ENCODE measurements at places on chromosomes 6 and 20.

DNA sequence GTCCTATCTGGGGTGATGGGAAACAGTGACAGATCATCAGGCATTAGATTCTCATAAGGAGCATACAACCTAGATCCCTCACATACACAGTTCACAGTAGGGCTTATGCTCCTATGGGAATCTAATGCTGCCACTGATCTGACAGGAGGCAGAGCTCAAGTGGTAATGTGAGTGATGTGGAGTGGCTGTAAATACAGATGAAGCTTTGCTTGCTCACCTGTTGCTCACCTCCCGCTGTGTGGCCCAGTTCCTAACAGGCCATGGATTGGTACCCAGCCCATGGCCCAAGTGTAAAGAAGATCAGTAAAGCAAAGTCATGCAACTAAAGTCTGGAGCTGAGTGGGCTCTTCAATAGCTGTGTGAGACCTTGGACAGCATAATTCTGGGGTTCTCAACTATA, 65.9 kb downstream of the PKIB start:
- DNase-seq, result no peak

DNA sequence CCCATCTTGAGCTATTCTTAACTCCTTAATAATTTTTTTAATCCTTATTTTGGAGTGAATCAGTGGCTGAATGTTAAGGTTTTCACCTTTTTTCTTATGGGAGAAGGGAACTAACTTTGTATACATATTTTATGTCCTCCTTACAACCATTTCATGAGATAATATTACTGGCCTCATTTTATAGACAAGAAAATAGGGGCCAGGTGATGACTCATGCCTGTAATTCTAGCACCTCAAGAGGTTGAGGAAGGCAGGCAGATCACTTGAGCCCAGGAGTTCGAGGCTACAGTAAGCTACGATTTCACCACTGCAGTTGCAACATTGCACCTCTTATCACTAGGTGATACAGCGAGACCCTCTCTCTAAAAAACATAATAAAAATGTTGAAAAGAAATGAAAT, 128.7 kb downstream of the TMEM242 start:
- DNase-seq, result no peak

DNA sequence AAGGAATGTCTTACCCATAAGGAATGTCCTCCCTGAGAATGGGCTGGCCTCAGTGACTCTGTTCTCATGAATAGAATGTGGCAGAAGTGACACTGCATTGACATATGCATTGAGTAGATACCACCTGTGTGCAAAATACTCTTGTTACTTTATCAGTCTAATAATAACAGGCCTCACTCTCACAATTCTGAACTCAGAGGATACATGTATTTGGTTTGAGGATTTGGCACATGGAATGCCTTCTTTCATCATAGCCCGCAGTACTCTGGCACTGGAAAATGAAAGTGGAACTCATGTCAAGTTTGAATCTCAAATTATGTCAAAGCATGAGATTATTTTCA, 52.9 kb upstream of the PLCB4 start:
- no peak for DNase-seq

- DNase-seq, result no peak
Measured at GRCh38 chr6:132133736-132134445, 182.7 kb upstream of the CCN2 start.

- DNase-seq, result no peak
Measured at GRCh38 chr6:97288188-97288587, 5.2 kb upstream of the MMS22L start.

DNA sequence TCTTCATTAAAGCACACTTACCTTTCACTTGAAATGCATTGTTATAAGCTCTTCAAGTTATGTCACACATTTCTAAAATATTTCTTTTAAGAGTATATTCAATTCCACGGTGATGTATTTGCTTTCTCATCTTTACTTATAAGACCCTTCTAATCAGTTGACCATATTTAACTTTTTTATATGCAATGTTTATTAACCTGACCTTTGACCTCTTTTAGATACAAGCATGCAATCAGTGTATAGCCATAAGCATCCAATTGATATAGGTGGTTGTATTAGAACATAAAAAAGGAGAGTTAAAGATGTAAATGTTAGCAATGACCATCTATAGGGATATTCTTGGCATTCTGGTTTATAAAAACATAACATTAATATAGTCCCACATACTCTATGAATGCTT, 9.2 kb downstream of the USP49 start:
- no peak for DNase-seq

- no peak for DNase-seq
Measured at GRCh38 chr20:41510847-41511450, 107.2 kb downstream of the CHD6 start.

- DNase-seq, result no peak
Measured at GRCh38 chr20:9144643-9145042, 75.8 kb downstream of the PLCB4 start.

DNA sequence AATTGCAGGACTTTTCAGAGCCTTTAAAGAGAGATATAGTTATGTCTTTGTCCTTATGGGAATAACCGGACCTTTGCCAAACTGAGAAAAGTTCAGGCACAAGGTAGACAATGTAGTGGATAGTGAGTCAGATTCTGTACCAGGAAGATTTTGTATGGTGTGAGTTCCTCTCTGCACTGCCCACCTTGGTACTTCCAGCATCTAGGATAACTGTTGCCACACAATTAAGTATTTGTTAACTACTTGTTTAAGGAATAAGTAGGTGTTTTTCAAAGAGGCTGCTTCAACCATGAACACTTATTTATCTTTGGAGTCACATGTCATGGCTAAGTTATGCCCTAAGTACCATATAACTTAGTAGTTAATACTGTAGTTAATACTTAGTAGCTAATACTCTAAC, 131.8 kb upstream of the DOK5 start:
- no peak for DNase-seq

GRCh38 chr20:52577696-52578095, 386.1 kb upstream of the ZFP64 start:
- no peak for DNase-seq

GRCh38 chr6:122652431-122652830, 42.2 kb downstream of the PKIB start:
- DNase-seq, result no peak

- DNase-seq, result no peak
Measured at GRCh38 chr6:136102991-136103688, 147.0 kb downstream of the MTFR2 start.

GRCh38 chr20:3521852-3522740, 51.3 kb downstream of the ATRN start:
- no peak for DNase-seq

- DNase-seq, result no peak
Measured at GRCh38 chr6:80541886-80542285, 435.4 kb downstream of the BCKDHB start.

- DNase-seq, result no peak
Measured at GRCh38 chr20:63957690-63958441, 1.6 kb upstream of the UCKL1 start.

Data from NCI-H2081 (cell line).